Stimulated activated CD8-positive, alpha-beta memory T cell treated with anti-CD3 and anti-CD28 coated beads, Interleukin-15, amount 100 ng/mL, for 4 hours (primary cell): ENCODE measurements at places on chromosomes 7 and 10.

DNA sequence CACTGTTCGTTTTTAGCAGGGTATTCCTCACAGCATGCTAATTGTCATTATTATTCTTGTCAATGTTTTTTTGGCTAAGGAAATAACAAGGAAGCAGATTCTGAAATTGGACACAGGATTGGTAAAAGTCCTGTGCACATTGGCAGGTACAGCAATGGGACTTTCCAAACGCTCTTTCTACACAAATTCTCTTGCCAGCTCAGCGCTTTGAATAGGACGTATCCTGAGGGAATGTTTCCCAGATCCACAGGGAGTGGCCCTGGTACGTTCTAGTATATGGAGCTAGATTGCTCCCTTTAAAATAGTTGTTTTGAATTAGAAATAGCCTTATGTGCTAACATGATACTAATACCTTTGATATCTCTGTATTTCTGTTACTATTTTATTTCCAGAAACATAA, 82.8 kb upstream of the GRB10 start:
- no peak for DNase-seq

- DNase-seq = no peak
These were observed 345 bp downstream of the COBL start for GRCh38 chr7:51316262-51316665.

DNA sequence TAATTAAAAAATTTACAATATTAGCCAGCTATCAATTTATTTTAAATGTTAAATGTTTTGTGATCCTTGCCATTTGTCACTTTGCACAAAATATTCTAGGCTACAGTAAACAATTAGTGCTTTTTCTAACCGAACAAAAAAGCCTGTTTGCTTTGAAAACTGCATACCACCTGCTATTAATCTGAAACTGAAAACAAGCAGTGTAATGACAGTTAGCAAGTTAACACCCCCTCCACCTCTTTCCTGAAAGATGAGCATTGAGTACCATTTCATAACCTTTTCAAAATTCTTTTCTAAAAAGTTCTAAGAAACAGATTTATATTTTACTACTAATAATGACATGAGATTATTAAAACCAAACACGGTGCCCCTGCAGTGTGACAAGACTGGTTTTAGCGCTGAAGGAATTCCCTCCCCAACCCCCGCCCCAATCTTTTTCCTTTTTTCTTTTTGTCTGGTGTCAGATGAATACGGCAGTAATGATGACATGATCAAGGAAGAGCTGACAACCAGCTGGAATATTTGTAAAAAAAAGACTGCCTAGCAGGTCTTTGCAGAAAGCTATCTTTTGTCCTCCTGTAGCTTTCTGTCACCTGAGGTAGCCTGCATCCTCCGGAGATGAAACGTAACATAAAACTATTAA, 175.6 kb downstream of the CHCHD3 start:
- no peak for DNase-seq

DNA sequence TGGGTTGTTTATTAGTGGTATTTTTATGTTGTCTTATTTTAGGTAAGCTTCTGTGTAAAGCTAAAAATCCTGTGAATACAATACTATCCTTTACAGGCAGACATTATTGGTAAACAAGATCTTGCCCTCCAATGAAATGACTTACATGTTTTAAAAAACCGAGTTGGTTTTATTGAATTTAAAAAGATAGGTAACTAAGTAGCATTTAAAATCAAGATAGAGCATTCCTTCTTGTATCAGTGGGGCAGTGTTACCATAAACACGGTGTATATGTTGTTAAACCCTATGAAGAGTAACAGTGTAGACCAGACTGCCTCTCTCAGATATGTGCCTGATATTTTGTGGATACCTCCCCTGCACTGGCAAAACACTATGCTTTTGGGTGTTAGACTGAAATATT, 81.0 kb downstream of the SNX10 start:
- DNase-seq = no peak

DNA sequence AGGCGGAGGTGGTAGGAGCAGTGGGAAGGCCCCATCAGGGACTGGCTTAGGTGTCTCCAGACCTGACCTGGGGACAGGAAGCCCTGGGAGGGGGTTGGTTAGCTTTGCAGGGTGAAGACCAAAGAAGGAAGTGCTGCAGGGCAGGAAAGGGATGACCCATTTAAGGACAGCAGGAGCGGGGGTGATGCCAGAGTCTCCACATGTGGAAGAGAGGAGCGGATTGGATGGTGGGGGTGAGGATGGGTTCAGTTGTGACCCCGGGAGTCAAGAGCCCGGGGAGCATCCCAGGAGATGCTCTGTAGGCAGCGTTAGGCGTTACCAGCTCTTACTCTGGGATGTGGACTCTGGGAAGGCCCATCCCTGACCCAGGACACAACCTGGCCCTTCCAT, 3.1 kb upstream of the LDB3 start:
- no peak for DNase-seq

DNA sequence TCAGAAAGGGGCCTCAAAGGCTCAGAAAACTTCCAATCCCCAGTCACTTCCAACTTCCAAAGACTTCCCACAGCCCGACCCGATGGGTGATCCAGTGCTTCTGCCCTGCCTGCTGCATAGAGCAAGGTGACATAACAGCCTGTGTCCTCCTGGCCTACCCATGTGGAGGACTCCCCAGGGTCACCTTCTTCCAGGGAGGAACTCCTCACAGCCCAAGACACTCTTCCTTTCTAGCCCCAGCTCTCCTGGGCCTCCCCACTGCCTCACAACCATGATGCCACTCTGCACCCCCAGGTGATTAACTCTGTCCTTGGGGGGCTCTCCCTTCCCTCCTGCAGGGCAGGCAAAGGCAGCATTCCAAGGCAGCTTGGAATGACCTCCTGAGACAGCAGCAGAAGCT, 158.4 kb upstream of the PDE1C start:
- DNase-seq = no peak

DNA sequence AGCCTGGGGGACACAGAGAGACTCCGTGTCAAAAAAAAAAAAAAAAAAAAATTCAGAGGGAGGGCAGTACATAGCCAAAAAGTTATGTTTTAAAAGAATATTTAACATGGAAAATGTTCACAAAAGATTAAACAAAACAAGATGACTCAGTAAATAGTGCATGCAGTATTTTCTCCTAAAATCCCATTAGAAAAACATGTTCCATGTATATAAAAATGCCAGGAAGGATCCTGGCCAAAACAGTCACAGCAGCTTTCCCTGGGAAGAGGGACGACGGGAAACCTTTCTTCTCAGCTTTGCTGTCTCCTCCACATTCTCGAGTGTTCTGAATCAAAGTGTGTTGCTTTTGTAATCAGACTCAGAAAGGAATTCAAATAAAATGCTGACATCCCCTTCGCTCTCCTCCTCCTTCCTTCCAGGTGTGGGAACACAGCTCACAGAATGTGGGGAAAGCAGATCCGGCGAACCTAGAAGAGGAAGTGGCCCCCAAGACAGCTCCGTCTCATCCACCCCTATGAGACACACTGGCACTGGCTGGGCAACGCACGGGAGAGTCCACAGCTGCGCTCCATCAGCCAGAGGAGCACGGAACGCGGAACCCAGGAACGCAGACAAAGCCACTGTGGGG, 139.4 kb downstream of the MAD1L1 start:
- DNase-seq = no peak

DNA sequence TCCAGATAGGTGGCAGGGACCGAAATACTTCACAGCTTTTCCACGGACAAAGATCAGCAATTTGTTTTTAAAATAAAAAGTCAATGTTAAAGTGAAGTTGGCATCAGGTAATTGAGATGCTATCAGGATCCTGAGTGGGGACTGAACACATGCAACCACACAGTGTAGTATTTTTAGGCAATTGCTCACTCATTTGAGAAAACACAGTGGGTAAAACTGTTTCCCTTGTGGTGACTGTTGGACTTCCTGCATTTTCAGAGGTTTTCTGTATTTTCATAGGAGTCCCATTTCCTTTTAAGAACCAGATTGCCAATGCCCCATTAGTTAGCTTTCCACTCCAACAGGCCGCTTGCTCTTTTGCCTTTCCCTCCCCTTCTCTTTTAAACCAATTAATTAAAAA, 159.5 kb upstream of the ZNF32 start:
- no peak for DNase-seq

DNA sequence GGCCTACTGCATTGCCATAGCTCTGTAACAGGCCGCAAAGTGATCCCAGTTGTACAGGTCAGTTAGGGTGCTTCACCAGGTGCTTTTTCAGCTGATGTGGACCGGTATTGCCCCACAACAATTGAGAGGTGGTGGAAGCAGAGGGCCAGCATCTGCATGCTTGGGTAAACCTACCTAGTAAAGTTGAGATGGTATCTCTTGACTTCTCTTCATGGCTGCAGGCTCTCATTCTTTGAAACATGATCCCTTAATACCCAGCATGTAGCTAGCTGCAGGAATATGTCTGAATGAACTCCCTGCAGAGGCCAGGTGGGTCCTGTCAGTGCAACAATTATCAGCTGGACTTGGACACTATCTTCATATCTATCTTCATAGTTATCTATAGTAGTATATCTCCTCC, 60.7 kb upstream of the CCDC6 start:
- no peak for DNase-seq

GRCh38 chr10:29140991-29141390, 147.9 kb upstream of the LYZL1 start:
- no peak for DNase-seq

GRCh38 chr7:77912293-77912692, 113.7 kb downstream of the PHTF2 start:
- no peak for DNase-seq

- no peak for DNase-seq
These were observed 389.2 kb downstream of the MAGI2 start for GRCh38 chr7:79064187-79064823.

DNA sequence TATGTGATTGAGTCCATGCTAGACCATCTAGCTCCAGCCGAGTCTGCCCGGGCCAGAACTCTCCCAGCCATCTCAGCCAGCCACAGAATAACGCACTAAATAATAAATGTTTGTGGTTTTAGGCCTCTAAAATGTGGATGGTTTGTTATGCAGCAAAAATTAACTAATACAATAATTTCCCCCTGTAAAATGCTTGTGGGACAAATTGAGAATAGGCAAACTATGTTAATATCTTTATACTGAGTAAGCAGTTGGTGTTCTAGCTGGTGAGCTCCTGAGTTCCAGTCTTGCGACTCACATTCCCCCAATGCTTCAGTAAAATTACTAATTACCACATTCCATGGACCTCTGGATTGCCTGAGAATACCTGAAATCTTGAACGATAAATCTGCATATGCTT, 316.8 kb upstream of the NFE2L3 start:
- DNase-seq = no peak

DNA sequence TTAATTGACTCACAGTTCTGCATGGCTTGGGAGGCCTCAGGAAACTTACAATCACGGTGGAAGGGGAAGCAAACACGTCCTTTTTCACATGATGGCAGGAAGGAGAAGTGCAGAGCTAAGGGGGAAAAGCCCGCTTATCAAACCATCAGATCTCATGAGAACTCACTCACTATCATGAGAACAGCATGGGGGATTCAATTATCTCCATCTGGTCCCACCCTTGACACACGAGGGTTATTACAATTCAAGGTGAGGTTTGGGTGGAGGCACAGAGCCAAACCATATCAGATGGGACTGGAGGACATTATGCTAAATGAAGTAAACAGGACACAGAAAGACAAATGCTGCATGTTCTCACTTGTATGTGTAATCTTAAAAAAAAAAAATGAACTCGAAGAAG, 141.4 kb upstream of the HABP2 start:
- DNase-seq = no peak

GRCh38 chr7:2417981-2418481, 14.6 kb downstream of the CHST12 start:
- peak; percentile 39 for DNase-seq

GRCh38 chr10:84292502-84292901, 35.9 kb upstream of the CCSER2 start:
- DNase-seq = no peak

- no peak for DNase-seq
These were observed 171.7 kb downstream of the ADAM12 start for GRCh38 chr10:126216632-126216961.

- DNase-seq = no peak
These were observed 24.6 kb upstream of the BMPER start for GRCh38 chr7:33880787-33881186.

DNA sequence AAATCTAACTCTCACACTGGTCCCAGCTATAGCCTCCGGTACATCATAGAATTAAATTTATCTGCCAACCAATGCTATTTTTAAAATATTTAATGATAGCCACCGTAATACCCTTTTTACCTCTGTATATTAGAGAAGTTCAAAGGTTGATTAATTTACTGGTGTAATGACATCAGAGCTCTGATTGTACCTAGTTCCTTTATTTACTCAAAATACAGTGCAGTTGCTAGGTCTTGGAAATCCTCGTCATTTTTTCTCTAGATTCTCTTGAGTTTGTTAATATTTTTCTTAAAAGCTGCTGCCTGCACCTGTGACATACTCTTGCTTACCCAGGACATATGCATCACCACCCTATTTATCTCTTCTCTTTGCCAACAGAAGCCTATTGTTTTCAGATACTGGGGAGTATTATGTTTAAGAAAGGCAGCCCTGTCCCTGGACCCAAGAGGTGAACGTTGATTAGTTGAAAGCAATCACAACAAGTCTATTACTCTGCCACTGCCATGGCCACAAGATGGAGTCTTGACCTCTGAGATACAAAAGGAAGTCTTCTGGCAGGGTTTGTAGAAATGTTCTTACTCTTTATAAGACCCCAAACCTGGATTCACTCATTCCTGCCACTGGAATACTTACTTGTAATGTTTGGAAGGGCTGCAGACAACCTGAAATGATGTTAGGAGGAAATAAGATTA, 25.6 kb upstream of the TMEM26 start:
- DNase-seq = no peak

DNA sequence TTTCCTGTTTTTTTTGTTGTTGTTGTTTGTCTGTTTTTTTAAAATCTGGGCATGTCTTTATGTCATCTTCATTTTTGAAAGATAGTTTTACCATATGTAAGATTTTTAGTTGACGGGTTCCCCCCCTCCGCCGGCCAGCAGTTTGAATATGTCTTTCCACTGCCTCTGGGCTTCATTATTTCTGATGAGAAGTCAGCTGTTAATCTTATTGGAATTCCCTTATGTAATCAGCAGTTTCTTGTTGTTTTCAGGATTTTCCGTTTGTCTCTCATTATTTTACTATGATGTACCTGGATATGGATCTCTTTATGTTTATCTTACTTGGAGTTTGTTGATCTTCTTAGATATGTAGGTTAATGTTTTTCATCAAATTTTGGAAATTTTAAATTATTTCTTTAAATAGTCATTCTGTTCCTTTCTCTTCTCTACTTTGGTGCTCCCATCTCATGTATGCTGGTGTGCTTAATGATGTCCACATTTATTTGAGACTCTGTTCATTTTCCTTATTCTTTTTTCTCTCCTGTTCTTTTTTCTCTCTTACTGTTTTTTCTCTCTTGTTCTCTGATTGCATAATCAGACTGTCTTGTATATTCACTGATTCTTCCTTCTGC, 9.7 kb downstream of the EXOC6 start:
- DNase-seq = no peak

DNA sequence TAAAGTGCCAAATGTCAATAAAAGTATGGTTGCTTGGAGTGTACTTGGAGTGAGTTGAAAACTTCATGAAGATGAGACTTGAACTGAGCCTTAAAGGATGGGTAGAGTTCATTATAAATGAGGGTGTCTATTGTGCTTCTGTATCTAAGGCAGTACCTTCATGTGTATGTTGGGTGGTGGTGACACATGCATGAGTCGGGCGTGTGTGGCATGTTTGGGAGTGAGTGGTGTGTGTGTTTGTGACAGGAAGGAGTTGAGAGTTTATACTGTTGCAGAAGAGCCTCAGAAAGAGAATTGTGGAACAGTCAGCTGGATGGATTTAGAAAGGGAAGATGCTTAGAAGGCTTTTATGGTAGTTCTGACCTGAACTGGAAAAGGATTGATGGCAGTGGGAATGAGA, 6.0 kb upstream of the ZRANB1 start:
- DNase-seq = no peak
